GM04504 (cell line): ENCODE measurements at places on chromosomes 7 and 10.

GRCh38 chr10:393787-394438 is 258.7 kb downstream of the ZMYND11 start:
- no peak for DNase-seq

DNA sequence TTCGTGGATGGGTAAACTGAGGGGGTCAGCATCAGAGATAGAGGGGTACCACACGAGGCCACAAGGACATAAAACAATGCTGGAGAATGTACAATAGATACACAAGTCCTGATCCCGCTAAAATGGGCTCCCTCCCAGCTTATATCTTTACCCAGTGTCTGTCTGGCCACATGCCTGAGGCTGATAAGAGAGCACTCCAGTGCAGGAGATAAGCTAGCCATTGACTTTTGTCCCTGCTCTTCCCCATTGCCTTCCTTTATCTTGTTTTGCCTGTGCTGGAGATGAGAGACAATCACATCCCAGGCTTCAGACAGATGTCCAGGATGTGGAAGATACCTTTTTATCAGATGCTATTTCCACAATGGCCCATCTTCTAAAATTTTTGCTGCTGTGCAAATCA is 6.0 kb downstream of the GAD2 start:
- no peak for DNase-seq

GRCh38 chr7:54796150-54796549 is 37.1 kb upstream of the SEC61G start:
- no peak for DNase-seq

- DNase-seq = no peak
Measured at GRCh38 chr7:65404020-65404419, 30.4 kb downstream of the ZNF92 start.

DNA sequence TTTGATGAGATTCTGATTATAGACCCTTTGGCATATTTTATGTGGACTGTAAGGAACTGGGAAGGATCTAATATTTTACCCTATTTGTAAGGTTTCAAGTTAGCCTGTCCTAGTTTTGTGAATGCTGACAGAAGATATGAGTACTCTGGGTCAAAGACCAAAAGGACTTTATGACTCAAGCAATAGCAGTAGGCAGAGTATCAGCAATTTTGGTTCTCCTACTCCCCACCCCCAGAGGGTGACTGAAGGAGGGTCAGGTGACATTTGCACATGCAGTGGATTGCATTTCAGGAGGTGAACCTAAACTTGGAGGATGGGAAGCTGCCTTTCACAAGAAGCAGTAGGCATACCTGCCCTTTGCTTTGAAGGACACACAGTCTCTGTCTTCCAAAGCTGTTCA is 84.0 kb upstream of the KLF6 start:
- no peak for DNase-seq

DNA sequence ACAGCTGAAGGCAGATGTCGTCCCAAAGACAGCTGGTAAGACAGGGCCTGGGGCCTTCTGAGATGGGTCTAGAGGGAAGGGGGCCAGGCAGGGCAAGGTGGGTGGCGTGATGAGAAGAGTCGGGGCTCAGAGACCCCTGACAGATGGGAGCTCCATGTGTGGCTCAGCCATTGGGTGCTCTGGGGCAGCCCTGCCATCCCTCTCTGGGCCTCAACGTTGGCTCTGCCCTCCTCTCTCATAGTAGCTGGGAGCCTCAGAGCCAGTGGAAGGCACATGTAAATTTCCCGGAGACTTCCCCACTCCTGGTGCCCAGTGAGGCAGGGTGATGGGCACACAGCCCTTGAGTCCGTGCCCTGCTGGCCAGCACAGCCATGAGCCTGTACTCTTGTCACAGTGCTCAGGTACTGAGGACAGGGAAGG is 1.8 kb downstream of the PPIF start:
- no peak for DNase-seq

DNA sequence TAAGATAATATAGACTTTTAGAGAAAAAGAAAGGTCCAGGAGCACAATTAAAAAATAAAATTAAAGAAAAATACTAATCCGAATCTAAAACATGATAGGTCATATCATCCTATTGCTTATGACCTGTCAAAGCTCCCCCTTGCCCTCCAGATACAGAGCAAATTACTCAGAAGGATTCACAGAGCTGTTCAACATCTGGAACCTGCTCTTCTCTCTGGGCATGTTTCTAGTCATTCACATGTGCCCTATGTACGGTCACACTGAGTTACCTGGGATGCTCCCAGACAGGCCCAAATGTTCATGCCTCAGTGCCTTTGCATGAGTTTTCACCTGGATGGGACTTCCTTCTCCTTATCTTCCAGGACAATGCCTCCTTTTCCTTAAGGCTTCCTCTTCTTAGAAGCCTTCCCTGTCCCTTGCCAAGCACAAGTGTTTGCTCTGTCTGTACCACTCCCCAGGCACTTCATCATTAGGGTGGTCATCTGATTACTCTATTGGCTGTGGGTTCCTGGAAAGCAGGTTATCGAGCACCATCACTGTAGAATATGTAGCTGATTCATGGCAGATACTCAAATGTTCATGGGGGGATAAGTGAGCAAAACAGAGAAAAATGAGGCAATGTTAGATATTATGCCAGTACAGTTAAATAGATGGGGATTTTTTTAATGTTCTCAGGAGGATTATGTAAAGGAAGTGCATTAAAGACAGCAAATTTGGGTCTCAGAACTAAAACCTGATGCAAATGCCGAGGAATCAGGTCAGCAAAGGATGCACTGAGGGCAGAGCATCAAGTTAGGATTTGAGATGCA is 12.0 kb upstream of the AOAH start:
- no peak for DNase-seq

DNA sequence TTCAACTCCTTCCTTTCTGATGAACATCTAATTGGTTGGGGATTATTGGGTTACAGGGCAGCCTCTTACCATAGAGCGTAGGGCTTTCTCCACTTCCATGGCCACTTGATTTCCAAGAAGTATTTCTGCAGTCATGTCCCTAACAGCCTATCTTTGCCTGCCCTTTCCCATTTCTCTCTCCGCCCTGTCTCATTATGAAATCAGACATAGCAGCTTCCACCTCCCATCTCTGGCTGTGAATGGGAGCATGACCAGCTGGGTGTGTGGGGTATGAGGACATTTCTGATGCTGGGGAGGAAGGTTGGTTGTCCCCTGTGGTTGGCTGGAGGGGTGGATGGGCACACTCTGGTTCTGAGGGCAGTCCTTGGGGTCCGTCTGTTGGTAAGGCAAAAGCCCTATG is 41.2 kb downstream of the ADCYAP1R1 start:
- DNase-seq = no peak

GRCh38 chr10:5943536-5943935 is 33.8 kb downstream of the IL15RA start:
- peak; percentile 59 for DNase-seq

GRCh38 chr7:14191686-14192098 is 202.2 kb upstream of the ETV1 start:
- peak; percentile 32 for DNase-seq

DNA sequence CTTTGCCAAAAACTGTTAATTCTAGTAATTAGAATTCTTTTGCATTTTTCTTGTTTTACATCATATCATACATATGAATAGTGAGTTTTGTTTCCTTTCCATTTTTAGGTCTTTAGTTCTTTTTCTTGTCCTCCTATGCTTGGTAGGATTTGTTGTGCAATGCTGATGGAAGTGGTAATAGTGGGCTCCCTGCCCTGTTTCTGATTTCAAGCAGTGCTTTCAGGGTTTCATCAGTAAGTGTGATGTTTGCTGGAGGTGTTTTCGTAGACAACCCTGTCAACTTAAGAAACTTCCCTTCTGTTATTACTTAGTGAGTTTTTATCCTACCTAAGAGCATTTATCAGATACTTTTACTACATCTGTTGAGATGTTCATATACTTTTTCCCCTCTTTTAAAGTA is 50.5 kb downstream of the CSGALNACT2 start:
- DNase-seq = no peak

- DNase-seq = no peak
Measured at GRCh38 chr7:158527915-158528502, 59.6 kb downstream of the PTPRN2 start.

DNA sequence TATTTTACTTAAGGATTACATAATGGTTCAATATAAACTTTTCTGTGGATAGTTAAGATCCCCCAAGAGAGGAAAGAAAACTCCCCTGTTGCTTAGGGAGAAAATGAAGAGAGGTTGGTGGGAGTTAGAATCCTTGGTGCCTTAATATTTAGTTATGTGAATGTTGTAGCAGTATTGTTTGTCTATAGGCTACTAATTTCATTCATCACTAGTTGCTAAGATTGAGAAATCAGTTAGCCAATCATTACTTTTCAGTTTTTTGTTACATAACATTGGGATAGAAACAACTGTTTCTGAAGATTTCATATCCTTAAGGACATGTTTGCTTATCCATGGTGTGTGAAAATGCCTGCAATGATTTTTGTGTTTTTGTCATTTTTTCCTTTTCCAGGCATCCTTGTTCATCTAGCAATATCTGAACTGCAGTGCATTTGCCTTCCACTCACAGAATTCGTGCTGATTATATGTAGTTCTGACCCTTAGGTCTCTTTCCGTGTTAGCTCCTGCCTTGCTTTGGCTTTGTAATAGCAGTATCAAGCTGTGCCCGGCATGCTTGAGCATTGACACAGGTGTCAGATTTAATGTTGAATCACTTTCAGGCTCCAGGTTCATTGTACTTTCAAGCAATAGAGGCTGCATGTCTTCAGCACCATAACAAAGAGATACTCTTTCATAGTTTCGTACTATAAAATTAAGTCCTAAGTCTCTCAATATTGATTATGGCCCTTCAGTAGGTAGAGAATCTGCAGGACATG is 85.0 kb downstream of the PODXL start:
- DNase-seq = no peak

- DNase-seq = no peak
Measured at GRCh38 chr10:3776796-3777571, 8.0 kb downstream of the KLF6 start.

DNA sequence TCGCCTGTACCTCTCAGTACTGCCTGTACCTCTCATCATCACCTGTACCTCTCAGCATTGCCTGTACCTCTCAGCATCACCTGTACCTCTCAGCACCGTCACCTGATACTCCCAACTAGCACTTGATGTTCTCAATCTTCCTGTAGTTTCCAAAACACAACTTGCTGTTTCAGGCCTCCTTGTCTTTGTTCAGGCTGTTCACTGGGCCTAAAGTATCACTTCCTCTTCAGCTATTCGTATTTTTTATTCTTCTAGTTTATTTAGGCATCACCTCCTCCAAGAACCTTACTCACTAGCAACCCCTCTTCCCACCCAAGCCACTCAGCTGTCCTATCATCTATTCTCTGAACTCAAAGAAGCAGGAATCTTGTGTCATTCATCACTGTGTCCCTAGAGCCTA is 24.1 kb downstream of the OR6B1 start:
- no peak for DNase-seq

GRCh38 chr7:12386313-12386740 is 17.3 kb downstream of the VWDE start:
- DNase-seq = no peak

DNA sequence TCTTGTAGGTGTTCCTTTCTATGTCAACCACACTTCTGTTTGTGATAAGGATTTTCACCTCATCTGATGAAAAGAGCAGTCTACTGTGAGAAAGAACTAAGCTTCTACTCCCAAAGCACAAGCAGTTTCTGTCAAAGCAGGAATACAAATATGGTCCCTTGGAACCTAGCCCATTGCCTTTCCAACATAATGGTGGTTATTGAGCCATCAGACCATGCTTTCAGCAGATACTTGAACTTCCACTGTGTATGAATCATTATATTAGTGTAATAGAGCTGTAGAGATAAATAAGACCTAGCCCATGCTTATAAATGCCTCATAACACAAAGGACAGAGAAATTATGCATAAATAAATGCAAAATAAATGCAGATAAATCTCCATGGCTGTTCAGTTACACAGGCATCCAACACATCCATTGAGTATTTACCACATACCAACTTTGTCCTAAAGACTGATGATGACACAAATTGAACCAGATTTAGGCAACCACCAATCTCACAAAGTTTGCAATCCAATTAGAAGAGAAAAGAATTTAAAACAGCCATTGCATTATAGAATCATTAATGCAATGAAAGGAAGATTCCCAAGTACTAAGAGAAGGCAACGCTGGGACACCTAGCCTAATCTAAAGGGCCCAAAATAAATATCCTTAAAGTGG is 729.4 kb upstream of the C7orf33 start:
- DNase-seq = peak; percentile 39

GRCh38 chr7:29496355-29497020 is 67.1 kb upstream of the PRR15 start:
- no peak for DNase-seq

DNA sequence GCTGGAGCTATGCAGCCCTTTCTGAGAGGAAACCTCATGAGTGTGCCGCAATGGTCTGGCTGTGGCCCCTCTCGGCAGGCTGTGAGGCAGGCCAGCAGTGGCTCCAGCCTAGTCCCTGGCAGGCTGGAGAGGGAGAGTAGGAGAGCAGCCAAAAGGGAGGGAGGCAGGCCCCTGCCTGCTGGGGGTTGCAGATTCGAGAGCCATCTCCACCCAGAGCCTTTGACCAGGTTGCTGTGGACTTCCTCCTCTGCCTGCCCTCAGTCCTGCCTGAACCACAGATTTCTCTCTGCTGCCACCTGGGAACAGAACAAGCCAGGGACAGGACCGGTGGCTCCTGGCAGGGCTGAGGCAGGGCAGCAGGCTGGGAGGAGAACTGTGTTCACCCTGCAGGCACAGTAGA is 13.9 kb downstream of the PAX2 start:
- no peak for DNase-seq
